Activated naive CD8-positive, alpha-beta T cell treated with anti-CD3 and anti-CD28 coated beads, Interleukin-2, amount 10 ng/mL, durations not matched to agents 7 days and 5 days (primary cell): ENCODE measurements at places on chromosomes 4 and X. TPM values are rescaled to one million over a fixed set of nuclear protein-coding genes. Genes with fewer than 3 reads are reported as not detected.

- peaks cover 2% of the 10 kb centered on the region for H3K4me1 ChIP-seq
- no peak for DNase-seq
- H3K36me3 ChIP-seq: no peaks in the 10 kb centered on the region
- H3K4me3 ChIP-seq: no peak overlapping the region
Observed at GRCh38 chrX:24673424-24673823, 20.3 kb upstream of the POLA1 start.

- no peak overlapping the region for H3K27ac ChIP-seq
- DNase-seq: peak; percentile 50
- peaks cover 41% of the 10 kb centered on the region for H3K27me3 ChIP-seq
- H3K36me3 ChIP-seq: no peaks in the 10 kb centered on the region
- peak overlapping the region; percentile 31 for H3K4me3 ChIP-seq
Observed at GRCh38 chr4:793941-794621, 31.8 kb downstream of the CPLX1 start.

DNA sequence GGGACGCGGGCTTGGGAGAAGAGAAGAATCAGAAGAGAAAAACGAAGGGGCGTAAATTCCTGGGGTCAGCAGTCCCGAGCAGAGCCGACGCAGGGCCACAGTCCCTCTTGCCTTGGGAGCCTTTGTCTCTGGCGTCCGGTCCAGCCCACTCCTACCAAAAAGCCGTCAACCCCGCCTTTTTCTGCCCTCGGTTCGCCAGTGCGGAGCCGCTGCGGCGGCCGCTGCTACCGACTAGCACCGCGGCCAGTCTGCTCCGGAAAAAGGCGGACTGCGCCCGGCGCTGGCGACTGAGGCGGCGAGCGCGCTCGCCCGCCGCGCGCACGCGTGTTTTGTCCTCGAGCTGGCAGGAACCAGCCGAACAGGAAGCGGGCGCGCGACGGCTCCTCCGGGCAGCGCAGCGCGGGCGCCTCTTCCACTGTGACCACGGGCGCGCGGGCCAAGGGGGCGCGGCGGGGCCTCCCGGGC lies 502 bp downstream of the HNRNPDL start:
- H3K4me1 ChIP-seq: peaks cover 54% of the 10 kb centered on the region
- H3K27me3 ChIP-seq: no peaks in the 10 kb centered on the region
- H3K36me3 ChIP-seq: peaks cover 56% of the 10 kb centered on the region
- peak overlapping the region; percentile 98 for H3K4me3 ChIP-seq
- no peak for DNase-seq

DNA sequence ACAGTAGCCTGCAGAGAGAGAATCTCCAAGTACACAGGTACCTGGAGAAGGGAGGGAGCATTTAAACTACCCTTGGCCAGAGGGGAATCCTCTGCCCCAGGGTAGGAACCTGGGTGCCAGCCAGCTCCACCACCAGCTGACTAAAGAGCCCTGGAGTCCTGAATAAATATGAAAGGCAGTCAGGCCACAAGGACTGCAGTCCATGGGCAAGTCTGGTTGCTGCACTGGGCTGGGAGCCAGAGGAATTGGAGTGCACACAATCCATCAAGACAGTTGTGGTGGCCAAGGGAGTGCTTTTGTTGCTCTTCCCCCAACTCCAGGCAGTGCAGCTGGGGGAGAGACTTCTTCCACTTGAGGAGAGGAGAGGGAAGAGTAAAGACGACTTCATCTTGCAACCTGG lies 172.5 kb downstream of the HNRNPD start:
- no peaks in the 10 kb centered on the region for H3K36me3 ChIP-seq
- H3K27me3 ChIP-seq: peaks cover 13% of the 10 kb centered on the region
- no peak for DNase-seq
- peaks cover 4% of the 10 kb centered on the region for H3K4me1 ChIP-seq

DNA sequence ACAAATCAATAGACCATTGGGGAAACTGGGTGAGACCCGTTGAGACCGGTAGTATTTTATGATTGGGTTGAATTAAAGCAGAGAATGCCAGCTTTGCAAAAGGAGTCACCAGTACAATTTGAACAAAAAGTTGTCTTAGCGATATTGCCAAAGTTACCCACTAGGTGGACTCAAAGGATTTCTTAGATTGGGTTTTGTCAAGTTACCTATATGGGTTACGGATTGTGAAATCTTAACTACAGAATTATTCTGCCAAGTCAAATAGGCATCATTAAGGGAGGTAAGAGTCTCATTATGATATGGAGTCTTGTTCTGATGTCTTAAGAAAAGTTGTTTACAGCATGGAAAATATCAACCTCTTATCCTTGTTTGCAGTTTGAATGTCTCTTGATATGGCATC lies 15.0 kb upstream of the CT47A1 start:
- H3K4me1 ChIP-seq: no peaks in the 10 kb centered on the region
- H3K4me3 ChIP-seq: no peak overlapping the region
- no peak overlapping the region for H3K27ac ChIP-seq
- H3K36me3 ChIP-seq: no peaks in the 10 kb centered on the region
- DNase-seq: no peak

DNA sequence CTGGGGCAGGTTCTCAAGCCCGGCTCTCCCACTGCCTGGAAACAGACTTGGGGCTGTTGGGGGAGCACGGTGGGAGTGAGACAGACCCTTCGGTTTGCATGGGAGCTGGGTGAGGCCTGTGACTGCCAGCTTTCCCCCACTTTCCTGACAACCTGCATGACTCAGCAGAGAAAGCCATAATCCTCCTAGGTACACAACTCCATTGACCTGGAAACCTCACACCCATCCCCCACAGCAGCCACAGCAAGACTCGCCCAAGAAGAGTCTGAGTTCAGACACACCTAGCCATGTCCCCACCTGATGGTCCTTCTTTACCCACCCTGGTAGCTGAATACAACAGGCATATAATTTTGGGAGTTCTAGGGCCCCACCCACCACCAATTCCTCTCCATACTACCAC lies 57.6 kb upstream of the UBQLN2 start:
- H3K4me1 ChIP-seq: peaks cover 4% of the 10 kb centered on the region
- DNase-seq: no peak
- H3K36me3 ChIP-seq: peaks cover 19% of the 10 kb centered on the region

GRCh38 chr4:125044886-125045285 lies 269.9 kb upstream of the FAT4 start:
- no peak overlapping the region for H3K27ac ChIP-seq
- H3K4me1 ChIP-seq: peaks cover 1% of the 10 kb centered on the region
- H3K27me3 ChIP-seq: no peaks in the 10 kb centered on the region
- DNase-seq: no peak

- H3K27me3 ChIP-seq: no peaks in the 10 kb centered on the region
- no peak for DNase-seq
- H3K36me3 ChIP-seq: no peaks in the 10 kb centered on the region
- H3K27ac ChIP-seq: no peak overlapping the region
- no peaks in the 10 kb centered on the region for H3K4me1 ChIP-seq
Observed at GRCh38 chrX:123771449-123772064, 38.7 kb upstream of the THOC2 start.

DNA sequence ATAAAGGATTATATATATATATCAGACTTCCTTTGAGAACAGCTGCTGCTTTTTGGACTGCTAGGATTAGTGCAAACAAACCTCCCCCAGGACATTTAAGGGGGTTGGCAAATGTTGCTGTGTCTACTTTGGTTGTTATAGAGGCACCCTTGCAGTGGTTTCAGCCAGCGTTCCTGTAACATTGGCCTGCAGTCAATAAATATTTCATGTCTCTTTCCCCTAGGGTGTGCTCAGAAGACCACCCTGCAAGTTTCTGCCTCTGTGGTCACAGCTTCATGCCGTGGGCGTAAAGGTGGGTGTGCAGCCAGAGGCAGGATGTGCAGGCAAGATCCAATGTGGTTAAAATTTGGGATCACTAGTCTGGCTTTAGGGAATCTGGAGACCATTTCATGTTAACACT lies 28.9 kb downstream of the FGF5 start:
- no peaks in the 10 kb centered on the region for H3K36me3 ChIP-seq
- no peak for DNase-seq
- H3K4me3 ChIP-seq: no peak overlapping the region
- no peaks in the 10 kb centered on the region for H3K4me1 ChIP-seq

DNA sequence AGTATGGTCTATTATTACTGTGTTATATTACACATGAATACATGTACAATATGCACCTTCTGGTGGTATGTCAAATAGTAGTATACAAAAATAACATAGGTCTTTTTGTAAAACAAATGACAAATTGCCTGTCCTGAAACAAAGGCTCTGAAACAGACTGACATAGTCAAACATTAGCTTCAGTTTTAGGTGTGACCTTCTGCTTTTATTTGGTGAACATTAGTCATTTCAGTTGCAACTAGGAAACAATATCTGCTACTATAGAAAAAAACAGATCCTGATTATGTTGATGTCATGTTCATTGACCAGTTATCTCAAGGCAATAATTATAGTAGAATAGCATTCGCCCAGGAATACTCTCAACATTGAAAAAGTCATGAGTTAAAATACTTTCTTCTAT lies 123.0 kb downstream of the CHRNA9 start:
- H3K4me1 ChIP-seq: peaks cover 2% of the 10 kb centered on the region
- no peaks in the 10 kb centered on the region for H3K27me3 ChIP-seq
- no peaks in the 10 kb centered on the region for H3K36me3 ChIP-seq
- no peak overlapping the region for H3K27ac ChIP-seq

GRCh38 chr4:152246659-152247058 lies 289.2 kb downstream of the FBXW7 start:
- peaks cover 12% of the 10 kb centered on the region for H3K4me1 ChIP-seq
- H3K27ac ChIP-seq: peak overlapping the region; percentile 13
- no peak for DNase-seq
- H3K4me3 ChIP-seq: peak overlapping the region; percentile 36

DNA sequence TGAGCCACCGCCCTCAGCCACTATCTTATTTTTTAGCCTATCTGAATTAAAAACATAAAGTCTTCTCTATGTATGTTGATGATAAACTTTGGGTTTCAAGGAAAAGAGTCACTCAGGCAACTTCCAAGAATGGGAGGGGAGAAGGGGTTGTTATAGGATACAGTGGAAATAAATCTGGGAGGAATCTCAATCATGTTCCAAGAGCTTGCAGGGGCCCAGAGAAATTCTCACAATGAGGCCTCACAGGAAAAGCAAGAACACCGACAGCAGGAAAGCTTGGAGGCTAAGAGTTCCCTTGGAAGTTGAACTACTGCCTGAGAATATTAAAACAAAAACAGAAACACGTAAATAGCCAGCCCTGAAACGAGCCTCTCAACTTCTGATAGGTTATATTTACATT lies 384.6 kb upstream of the IGFBP7 start:
- H3K36me3 ChIP-seq: no peaks in the 10 kb centered on the region
- H3K27me3 ChIP-seq: no peaks in the 10 kb centered on the region
- no peaks in the 10 kb centered on the region for H3K4me1 ChIP-seq
- DNase-seq: no peak
- no peak overlapping the region for H3K27ac ChIP-seq

- H3K27ac ChIP-seq: no peak overlapping the region
- H3K36me3 ChIP-seq: peaks cover 11% of the 10 kb centered on the region
- DNase-seq: no peak
- no peak overlapping the region for H3K4me3 ChIP-seq
- peaks cover 19% of the 10 kb centered on the region for H3K27me3 ChIP-seq
- peaks cover 16% of the 10 kb centered on the region for H3K4me1 ChIP-seq
Observed at GRCh38 chr4:143357161-143357845, 20.6 kb downstream of the GAB1 start.

DNA sequence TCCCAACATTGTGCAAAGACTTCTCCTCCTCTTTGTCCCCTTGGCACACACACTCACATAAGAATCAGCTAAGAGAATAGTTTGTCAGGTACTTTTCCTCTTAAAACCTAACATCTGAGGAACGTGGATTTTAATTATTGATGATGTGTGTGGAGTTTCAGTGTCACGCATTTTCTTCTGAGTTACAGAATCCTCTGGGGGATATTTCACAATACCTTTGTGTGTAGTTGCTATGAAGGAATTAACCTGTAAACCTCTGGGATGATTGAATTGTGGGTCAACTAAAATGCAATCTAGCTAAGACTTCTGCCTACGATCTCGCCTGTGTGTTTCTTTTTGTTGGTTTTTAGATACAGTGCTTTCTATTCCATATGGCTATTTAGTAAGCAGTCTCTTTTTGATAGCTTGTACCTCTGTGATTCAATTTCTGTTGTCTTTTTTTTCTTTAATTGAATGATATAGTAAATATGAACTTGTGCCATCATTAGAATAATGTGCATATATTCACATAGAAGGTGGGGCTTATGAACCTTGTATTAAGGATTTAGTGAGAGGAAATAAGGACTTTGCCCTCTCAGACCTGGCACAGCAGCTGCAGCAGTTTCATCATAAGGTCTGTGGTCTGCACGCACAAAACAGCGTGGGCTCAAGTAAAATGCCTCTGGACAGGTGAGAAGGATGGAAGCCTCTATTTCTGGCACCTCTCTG lies 99.2 kb downstream of the TSPAN7 start:
- no peaks in the 10 kb centered on the region for H3K36me3 ChIP-seq
- no peak overlapping the region for H3K27ac ChIP-seq
- peaks cover 2% of the 10 kb centered on the region for H3K27me3 ChIP-seq
- H3K4me1 ChIP-seq: no peaks in the 10 kb centered on the region
- no peak overlapping the region for H3K4me3 ChIP-seq

- no peak overlapping the region for H3K27ac ChIP-seq
- H3K36me3 ChIP-seq: no peaks in the 10 kb centered on the region
- no peaks in the 10 kb centered on the region for H3K4me1 ChIP-seq
- H3K27me3 ChIP-seq: no peaks in the 10 kb centered on the region
- no peak for DNase-seq
Observed at GRCh38 chr4:185700048-185700447, 111.9 kb downstream of the SORBS2 start.

GRCh38 chr4:6802025-6802424 lies 19.5 kb downstream of the KIAA0232 start:
- H3K27ac ChIP-seq: no peak overlapping the region
- peaks cover 21% of the 10 kb centered on the region for H3K4me1 ChIP-seq
- DNase-seq: no peak
- peaks cover 22% of the 10 kb centered on the region for H3K36me3 ChIP-seq
- H3K27me3 ChIP-seq: no peaks in the 10 kb centered on the region
- H3K4me3 ChIP-seq: no peak overlapping the region

DNA sequence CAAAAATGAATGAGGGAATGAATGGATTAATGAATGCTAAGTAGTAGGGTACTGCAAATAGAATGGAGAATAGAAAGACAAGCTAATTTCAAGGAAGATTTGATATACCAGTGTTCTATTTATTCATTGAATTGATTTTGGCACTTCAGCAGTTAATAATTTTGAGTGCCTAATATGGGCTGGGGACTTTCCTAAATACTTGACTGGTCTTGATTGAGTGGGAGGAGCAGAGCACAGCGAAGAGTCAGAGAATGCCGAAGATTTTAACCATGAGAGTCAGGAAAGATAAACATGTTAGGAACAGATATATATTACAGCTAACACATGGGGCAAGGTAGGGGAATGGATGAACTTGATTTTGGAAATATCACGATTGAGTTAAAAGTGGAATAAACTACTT lies 10.6 kb downstream of the IL15 start:
- peaks cover 3% of the 10 kb centered on the region for H3K27me3 ChIP-seq
- H3K27ac ChIP-seq: no peak overlapping the region
- no peak overlapping the region for H3K4me3 ChIP-seq
- DNase-seq: no peak
- no peaks in the 10 kb centered on the region for H3K36me3 ChIP-seq
- no peaks in the 10 kb centered on the region for H3K4me1 ChIP-seq

GAGE12E gene
- total RNA-seq: not detected

ASB9 gene
- 0.83 TPM for total RNA-seq

MRPS18C gene
- total RNA-seq: 60.4 TPM

FGFBP2 gene
- total RNA-seq: 23.9 TPM

POU3F4 gene
- not detected for total RNA-seq

RTL5 gene
- total RNA-seq: 2.4 TPM

JCHAIN gene
- 0.60 TPM for total RNA-seq

CLTRN gene
- total RNA-seq: 0.43 TPM

FAM53A gene
- 0.97 TPM for total RNA-seq

ATP1B4 gene
- total RNA-seq: not detected

PLXNA3 gene
- 64.1 TPM for total RNA-seq

TRIML2 gene
- total RNA-seq: not detected
